ENCODE measurements at places on chromosomes 2 and 18.
A peak's percentile ranks its signal among the peaks of the same experiment; 100 is the strongest.

DNA sequence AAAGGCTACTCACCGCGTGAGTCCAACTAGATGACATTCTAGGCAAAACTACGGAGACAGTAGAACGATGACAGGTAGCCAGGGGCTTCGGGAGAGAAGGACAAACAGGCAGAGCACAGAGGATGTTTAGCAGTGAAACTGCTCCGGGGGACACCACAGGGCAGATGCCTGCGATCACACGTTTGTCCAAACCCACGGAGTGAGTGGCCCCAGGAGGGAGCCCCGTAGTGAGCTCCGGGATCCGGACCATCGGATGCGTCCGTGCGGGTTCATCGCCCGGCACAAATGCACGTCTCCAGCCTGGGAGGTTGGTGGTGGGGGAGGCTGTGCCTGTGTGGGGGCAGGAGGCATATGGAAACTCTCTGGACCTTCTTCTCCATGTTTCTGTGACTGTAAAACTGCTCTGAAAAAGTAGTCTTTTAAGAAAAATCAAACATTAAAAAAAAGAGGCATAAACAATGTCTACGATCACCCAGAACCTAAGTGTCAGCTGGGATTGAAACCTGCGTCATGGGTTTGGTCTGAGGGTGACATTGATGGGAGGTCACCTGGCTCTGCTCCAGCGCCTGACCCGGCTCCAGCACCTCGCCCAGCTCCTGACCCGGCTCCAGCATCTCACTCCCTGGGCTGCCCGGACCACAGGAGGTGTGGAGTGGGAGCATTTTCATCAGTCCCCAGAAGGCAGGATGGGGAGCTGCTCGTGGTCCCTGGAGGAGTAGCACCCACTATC, 83.0 kb upstream of the CTDP1 start:
- no peak for DNase-seq

DNA sequence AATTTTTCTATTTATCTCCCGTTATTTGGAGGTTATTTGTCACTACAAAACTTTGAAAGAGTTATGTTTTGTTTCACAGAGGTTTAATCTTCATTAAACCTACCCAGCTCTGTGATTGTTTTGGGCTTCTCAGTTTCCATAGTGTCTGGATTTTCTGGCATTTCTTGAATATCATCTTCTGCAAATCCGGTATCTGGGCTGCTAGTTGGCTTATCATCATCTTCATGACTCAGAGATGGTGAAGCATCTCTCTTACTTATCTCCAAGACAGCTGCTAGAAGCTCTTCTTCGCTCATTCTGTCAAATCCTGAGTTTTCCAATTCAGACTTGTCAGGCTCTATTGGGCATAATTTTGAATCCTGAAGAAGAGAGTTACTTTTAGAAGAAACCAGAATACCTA, 55.6 kb downstream of the VIL1 start:
- DNase-seq = no peak

DNA sequence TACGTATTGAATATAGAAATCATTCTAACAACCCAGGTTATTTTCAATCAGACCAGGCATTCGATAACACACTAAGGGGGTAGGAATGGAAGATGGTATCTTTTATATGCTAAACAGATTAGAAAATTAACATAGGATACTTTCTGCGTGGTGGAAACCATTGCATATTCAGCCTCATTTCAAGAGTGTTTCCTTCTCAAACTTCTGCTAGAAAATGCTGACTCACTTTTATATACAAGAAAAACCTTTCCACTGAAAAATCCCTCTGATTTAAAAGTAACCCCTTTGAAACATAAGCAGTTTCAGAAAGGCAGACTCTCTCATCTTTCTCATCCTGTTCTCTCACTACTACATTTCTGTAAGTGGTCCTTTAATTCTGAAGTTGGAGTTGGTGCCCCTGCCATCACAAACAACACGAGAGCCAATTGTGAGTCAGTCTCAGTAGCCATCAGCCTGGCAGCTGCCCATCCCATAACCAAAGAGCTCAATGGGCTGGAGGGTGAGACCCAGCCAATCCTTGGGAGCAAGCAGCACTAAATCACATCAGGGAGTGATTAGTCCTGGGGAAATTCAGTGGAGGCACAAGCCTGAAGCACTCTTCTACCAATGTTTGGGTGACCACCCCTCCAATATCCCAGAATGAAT, 343.1 kb downstream of the CELF4 start:
- no peak for DNase-seq

DNA sequence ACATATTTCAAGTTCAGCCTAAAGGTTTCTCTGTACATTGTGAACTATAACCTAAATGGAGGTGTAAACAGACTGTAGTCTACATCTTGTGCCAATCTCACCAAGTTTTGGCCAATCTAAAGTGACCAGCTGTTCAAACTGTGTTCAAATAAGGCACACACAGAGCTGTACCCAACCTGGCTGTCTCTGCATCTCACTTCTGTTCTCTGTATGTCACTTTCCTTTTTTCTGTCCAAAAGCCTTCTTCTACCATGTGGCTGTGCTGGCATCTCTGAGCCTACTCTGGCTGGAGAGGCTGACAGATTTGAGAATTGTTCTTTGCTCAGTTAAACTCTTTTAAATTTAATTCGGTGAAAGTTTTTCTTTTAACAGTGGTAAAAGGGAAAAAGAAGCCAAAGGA, 817.9 kb downstream of the SOCS6 start:
- DNase-seq = no peak

DNA sequence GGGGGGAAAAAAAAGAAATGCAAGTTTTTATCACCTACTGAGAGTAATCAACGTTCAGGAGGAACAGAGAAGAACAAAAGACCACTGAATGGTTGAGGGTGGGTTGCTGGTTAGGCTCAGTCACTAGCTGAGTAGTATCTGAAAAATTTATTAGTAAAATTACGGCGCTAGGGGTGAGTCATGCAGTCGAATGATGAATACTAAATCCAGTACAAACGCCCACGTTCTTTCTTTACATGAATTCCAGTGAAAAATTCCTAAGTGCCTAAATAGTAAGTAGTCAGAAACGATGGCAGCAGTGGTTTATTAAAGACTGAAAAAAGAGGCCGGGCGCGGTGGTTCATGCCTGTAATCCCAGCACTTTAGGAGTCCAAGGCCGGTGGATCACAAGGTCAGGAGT, 52.0 kb downstream of the TEKT4 start:
- DNase-seq = no peak

- no peak for DNase-seq
Observed at GRCh38 chr18:55322178-55322735, 265.7 kb downstream of the TCF4 start.

GRCh38 chr2:128272601-128273468, 45.8 kb downstream of the HS6ST1 start:
- no peak for DNase-seq

DNA sequence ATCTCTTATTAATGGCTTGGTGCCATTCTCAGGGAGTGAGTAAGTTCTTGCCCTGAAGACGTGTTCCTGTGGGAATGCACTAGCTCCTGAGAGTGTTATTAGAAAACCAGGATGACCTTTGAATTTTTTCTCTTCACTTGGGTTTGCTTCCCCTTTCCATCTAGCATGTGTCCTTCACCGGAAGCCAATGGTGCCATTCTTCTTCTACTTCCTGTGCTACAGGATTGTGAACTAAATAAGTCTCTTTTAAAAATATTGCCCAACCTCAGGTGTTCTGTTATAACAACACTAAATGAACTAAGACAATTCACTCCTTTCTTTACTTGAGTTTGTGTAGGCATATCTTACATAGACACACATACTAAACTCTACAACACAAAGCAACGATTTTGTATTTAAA, 447.0 kb downstream of the SOX11 start:
- no peak for DNase-seq

DNA sequence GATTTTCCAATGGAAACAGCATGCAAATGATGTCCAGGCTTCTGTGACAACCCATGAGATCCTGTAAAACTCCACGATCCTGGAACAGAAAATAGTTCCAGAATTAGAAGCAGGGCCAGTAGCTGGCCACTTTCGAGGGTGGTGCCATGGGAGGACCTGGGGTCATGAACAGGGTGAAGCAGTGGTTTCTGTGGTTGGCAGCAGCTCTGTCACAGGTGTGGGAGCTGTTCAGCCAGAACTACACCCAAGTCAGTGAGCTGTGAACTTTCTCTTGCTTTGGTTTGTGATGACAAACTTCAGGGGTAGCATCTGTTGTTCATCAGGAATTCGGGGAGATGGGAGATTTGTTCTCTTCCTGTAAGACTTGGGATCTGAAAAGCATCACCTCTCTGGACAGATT, 314.4 kb upstream of the NT5C1B start:
- no peak for DNase-seq

GRCh38 chr2:189609423-189609816, 28.8 kb upstream of the SLC40A1 start:
- no peak for DNase-seq

DNA sequence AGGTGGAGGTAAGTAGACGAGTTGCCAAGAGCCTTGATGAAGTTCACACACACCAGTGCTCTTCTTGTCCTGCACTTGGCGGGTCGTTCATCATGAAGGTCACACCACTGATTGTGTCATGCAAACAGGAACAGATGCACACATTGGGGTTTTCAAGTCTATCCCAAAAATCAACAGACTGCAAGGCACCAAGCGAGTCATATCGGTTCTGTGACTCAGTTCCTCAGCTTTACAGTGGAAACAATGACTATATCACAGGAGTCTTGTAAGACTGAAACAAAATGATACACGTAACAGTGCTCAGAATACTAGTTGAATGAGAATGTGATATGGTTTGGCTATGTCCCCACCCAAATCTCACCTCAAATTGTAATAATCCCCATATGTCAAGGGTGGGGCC, 526.9 kb upstream of the ID2 start:
- no peak for DNase-seq

- DNase-seq = no peak
Observed at GRCh38 chr18:44766450-44766849, 85.8 kb downstream of the SETBP1 start.

GRCh38 chr2:46939626-46940359, 24.2 kb upstream of the MCFD2 start:
- DNase-seq = no peak

DNA sequence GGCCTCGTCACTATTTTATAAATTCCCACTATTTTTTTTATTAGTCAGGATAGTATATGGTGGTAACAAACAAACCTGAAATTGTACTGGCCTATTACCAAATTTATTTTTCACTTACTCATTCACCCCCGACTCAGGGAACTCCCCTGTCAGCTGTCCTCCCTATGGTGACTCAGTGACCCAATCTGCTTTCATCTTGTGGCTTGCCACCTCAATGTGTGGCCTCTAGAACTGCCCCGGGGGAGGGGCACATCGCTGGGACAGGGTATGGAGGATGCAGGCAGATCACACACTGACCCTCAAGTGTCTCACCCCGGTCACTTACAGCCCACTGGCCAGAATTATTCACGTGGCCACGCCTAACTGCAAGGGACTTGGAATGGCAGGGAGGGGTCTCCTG, 71.6 kb downstream of the ACTR2 start:
- DNase-seq = peak; percentile 16

DNA sequence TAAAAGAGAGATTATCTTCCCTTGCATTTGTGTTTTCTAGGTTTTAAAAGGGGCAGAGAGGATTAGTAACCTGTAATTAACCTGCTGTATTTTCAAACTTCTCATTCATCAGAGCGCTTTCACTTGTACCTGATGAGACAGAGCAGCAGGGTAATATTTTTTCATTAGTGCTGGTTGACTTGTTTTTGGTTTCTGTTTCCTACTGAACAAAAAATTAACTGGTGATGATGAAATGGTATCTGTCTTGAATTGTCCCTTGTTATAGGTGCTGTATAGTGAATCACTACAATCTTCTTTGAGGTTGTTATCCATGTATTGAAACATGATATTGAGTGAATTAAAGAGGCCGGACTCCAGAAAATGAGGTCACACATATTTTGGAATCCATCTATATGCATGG, 37.9 kb downstream of the CDH20 start:
- no peak for DNase-seq

GRCh38 chr2:10909996-10910341, 1.8 kb upstream of the KCNF1 start:
- DNase-seq = no peak

DNA sequence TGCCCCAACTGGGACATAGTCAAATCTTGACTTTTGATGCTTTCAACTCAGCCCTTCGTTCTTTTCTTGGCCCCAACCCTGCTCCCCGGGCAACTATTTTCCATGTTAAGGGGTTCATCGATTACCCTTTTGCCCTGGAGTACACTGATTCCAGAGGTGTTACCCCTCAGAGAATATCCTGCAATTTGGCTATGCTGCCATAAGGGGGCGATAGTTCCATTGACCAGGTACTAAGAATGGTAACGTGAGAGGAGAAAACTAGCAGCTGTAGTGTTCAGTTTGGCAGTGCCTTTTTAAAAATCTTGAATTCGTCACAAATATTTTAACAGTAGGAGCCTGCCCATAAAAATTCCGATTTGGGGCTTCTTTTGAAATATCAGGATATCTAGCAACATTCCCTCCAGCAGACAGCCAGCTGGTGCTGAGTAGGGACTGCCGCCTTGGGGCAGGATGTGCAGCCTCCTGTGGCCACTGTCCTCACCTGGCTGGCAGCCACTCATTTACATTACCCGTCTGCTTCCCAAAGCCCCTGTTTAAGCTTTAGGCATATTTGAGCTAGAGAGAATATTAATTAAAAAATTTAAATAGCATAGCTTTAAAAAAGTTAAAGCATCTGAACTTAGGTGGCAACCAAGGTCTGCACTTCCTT, 146.3 kb upstream of the SKOR2 start:
- no peak for DNase-seq

DNA sequence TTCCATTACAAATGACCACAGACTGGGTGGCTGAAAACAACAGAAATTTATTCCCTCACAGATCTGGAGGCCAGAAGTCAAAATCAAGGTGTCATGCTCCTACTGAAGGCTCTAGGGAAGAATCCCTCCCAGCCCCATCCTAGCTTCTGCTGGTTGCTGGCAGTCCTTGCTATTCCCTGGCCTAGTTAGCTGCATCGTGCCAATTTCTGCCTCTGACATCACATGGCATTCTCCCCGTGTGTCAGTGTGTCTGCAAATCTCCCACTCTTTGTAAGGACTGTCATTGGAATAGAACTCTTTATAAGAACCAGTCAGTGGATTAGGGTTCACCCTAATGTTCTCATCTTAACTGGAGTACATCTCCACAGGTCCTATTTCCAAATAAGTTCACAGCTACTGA, 30.5 kb upstream of the NCKAP5 start:
- no peak for DNase-seq

GRCh38 chr18:75105551-75106254, 103.2 kb downstream of the PTGR3 start:
- DNase-seq = no peak

DNA sequence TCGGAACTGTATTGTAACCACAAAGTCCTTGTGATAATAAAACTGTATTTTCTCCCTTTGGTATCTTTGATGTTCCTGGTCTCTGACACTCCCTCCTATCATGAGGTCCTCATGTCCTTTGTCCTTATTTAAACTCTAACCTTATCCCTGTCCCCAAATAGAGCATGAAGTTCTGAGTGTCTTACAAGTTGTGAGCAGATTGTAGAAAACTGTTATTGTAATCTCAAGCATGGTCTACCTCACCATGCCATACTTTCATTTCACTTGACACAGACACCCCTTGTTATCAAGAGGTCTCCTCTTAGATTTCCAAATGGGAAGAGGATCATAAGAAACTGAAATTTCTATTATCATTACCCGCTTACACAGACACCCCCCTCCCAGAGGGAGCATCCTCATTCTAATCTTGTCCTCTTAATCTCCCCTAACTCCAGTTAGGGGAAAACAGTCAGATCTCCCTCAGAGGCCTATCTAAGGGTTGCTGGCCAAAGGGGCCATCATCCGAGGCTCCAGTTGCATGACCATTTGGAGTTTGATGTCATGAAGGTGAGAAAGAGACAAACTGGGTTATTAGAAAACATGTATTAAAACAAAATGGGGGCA, 29.0 kb downstream of the MYO3B start:
- DNase-seq = no peak

Data from stimulated activated CD8-positive, alpha-beta memory T cell treated with anti-CD3 and anti-CD28 coated beads, Interleukin-7, amount 100 ng/mL, for 24 hours (primary cell).